Stimulated activated CD4-positive, alpha-beta T cell treated with anti-CD3 and anti-CD28 coated beads, Interleukin-15, amount 100 ng/mL, for 1 hour (primary cell): ENCODE measurements at places on chromosomes 6 and 20.

DNA sequence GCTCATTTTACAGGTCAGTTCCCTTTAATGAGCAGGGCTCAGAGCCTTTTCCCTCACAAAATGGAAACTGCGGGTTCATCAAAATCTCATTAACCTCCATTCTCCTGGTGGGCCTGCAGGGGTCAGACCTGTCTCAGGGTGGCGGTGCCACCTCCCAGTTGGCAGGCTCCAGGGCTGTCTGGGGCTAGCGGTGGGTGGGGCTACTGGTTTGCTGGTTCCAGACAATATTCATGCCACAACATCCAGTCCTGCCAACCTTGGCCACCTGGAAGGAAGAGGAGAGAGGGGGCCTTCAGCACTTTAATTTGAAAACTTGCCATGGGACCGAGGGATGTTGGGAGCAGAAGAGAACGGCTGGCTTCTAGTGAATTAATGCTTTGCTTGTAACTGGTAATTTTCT, 41.9 kb upstream of the CTNNBL1 start:
- DNase-seq: peak; percentile 15

- no peak for DNase-seq
Measured at GRCh38 chr20:1711826-1712601, 54.4 kb upstream of the SIRPG start.

- no peak for DNase-seq
Measured at GRCh38 chr6:121382467-121383121, 48.3 kb upstream of the TBC1D32 start.

DNA sequence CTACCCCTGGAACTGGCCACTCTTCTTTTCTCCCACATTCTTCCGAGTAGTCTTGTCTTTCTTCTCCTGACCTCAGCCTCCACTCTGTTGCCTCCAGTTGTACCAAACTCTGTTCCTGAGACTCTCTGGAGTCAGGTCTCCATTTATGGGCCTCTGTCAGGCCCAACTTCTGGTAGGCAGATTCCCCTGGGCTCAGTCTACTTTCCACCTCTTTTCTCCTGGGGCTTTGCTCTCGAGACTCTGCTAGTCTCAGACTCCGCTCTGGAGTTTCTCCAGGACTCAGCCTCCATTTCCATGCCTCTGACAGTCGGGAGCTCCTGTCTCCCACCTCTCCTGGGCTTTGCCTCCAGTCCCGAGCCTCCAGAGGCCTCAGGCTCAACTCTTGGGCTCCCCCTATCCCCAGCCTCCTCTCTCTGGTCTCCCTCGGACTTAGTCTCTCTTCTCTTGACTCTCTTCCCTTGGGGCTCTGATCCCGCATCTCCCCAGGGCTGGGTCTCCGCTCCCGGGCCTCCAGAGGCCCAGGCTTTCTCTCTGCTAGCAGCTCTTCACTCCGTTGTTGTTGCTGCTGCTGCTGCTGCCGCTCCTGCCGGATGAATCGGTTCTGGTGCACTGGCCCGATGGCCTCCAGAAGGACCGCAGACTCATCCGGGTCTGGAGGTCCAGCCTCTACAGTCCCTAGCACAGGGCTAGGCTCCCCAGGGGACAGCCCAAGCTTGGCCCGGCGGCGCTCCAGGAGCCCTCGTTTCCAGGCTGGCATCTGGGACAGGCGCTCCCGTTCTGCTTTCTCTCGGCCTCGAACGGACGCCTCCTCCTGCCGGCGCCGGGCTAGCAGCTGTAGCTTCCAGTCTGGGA, 1.1 kb downstream of the PPP1R18 start:
- no peak for DNase-seq

DNA sequence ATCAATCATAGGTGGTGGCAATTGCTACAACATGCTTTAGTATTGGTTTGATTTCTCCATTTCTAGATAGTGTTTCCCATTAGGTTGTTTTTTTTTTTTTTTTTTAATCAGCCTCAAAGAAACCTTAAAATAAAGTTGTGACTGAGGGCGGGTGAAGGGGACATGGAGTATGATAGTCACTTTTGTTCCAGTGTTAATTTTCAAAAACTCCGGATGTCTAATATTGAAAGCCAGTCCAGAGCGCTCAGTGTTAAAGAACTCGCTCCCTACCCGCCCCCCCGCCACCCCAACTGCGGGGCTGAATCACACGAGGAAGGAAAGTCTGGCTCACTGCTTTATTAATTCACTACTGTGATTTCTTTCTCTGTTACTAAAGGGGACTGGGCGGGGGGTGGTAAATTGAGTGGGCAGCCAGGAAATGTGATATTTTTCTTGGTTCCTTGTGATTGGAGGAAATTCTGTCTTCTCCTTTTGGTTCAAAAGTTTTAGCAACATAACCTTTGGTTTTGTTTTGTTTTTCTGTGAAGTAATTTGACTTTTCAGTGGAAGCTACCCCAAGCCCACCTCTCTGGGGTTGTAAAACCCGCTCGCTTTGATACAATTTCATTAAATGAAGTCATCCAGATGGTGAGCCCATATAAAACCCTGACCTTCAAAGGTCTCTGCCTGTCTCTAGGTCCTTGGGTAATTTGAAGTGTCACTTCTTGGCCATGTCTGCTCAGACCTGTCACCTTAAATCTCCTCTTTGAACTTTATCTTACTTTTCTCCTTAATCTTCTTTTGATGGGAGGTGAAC, 38.0 kb downstream of the TNFAIP3 start:
- DNase-seq: peak; percentile 73

GRCh38 chr6:17530321-17530835, 69.7 kb upstream of the FAM8A1 start:
- no peak for DNase-seq

- DNase-seq: no peak
Measured at GRCh38 chr20:57469418-57470211, 55.3 kb downstream of the CTCFL start.

- no peak for DNase-seq
Measured at GRCh38 chr6:39808964-39809363, 16.8 kb downstream of the DAAM2 start.

DNA sequence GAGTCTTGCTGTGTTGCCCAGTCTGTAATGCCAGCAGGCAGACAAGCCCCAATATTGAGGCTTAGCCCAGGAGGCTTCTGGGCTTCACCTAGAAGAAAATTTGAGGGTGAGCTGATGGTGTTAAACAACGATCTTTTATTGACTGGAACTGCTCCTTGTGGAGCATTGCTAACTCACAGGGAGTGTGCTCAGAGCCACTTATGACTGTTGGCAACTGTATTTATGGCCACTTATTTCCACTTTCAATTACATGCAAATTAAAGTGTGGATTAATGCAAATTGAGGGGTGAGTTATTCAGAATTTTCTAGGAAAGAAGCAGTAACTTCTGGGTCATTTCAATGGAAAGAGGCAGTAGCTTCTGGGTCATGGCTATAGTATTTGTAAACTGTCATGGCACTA, 317.2 kb upstream of the FKBP1C start:
- no peak for DNase-seq

- no peak for DNase-seq
Measured at GRCh38 chr6:11625302-11625701, 87.8 kb downstream of the TMEM170B start.

GRCh38 chr6:149963212-149963461, 606 bp upstream of the ULBP1 start:
- DNase-seq: no peak

DNA sequence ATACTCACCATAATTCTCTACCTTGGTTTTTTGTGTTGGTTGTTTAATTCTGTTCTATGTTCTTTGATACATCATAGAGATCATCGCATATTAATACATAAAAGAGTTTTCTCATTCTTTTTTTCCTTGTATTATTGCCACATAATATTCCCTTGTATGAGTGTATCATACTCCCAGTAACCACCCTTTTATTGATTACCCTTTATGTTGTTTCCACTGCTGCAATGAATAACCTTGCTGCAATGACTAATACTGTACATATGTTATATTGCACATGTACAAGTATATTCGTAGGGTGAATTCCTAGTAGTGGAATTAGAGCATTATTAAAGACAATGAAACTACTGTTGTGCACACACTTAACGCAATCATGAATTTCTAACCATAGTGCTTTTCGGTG, 9.1 kb upstream of the SF3B5 start:
- DNase-seq: no peak

GRCh38 chr6:1854296-1854695, 244.6 kb downstream of the FOXC1 start:
- no peak for DNase-seq

DNA sequence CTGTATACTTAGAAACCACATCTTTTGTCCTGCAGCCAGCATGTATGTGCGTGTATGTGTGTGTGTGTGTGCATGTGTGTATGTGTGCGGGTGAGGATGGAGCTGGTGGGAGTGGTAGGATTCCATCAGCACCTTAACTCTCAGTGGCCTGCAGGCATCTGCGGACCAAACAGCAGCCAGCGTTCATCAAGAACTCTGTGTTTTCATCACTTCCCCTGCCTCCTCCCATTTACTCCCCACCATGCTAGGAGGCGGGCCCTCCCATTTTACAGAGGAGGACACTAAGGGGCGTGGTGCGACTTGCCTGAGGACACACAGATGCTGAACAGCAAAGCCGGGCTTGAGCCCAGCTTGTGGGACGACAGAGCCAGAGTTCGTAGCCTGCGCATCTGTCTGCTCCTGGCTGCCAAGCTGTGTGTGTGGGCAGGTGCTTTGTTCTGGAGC, 8.9 kb downstream of the VSTM2L start:
- DNase-seq: no peak

DNA sequence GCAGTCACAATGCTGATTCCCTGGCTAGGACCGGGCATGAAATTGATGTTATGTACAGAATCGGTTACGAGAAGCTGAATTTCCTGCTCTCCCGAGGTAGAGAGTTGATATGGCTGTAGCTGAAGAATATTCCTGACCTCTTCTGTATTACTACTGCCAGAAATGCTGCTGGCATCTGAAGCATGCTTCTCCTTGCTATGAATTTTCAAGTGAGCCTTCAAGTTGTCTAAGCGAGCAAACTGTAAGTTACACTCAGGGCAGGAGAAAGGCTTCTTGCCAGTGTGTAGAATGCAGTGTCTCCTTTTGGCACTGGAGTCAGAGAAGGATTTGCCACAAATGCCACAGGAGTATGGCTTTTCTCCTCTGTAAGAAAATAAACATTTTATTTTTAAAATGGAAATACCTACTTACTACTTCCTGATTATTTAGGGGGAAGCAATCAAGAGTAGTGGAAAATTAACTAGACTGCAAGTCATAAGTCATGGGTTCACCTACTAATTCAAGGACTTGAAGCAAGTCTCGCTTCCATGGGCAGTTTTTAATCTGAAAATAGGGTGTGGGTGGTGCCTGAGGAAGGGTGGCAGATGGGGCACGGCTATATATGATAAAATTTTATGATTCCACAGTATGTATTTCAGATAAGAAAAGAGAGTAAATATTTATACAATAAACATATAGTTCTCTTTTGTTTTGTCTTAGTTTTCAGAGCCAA, 10.8 kb upstream of the MICAL1 start:
- no peak for DNase-seq

- no peak for DNase-seq
Measured at GRCh38 chr20:20528861-20529260, 161.0 kb downstream of the INSM1 start.

DNA sequence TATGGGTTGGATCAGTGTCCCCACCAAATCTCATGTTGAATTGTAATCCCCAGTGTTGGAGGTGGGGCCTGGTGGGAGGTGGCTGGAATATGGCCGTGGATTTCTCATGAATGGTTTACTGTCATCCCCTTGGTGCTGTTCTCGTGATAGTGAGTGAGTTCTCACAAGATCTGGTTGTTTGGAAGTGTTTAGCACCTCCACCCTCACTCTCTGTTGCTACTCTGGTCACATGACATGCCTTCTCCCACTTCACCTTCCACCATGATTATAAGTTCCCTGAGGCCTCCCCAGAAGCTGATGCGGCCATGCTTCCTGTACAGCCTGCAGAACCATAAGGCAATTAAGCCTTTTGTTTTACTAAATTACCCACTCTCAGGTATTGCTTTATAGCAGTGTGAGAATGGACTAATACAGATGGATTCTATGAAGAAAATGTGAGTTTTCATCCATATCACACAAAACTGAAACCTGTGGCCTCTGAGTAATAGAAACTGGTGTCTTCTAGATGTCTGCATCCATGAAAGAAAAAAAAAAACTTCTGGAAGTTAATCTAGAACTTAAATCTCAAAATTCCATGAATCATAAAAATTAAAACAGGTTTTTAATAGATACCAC, 39.3 kb downstream of the MBOAT1 start:
- DNase-seq: no peak

DNA sequence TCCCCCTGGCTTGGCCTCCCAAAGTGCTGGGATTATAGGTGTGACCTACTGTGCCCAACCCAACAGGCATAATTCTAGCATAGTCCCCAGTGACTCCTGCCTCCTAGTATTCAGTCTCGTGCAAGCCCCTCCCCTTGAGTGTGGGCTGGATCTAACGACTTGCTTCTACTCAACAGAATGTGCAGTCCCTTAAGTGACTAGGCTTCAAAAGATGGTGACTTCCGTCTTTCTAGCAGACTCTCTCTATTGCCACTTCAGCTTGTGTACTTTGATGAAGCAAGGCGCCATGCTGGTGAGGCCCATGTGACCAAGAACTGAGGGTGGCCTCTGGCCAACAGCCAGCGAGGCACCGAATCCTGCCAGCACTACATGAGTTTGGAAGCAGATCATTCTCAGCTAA, 109.6 kb upstream of the TRAF3IP2 start:
- DNase-seq: no peak

DNA sequence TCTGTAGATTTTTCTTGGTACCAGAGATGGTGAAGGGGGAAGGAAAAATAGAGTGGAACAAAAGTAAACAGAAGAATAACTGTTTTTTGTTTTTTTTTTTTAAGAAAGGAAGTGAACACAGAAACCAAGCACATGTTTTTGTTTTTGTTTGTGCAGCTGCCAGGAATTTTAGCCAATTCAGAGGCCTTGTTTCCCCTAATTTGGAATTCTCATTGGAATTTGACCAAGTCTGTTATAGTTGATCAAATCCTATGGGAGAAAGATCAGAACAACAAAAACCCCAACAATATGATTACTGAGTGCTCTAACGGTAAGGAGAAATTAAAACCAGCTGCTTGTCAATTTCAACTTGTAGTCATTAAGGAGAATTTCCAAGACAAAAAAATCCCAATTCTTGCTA, 18.2 kb upstream of the IL22RA2 start:
- no peak for DNase-seq

- DNase-seq: no peak
Measured at GRCh38 chr6:40535110-40535818, 51.9 kb downstream of the LRFN2 start.

DNA sequence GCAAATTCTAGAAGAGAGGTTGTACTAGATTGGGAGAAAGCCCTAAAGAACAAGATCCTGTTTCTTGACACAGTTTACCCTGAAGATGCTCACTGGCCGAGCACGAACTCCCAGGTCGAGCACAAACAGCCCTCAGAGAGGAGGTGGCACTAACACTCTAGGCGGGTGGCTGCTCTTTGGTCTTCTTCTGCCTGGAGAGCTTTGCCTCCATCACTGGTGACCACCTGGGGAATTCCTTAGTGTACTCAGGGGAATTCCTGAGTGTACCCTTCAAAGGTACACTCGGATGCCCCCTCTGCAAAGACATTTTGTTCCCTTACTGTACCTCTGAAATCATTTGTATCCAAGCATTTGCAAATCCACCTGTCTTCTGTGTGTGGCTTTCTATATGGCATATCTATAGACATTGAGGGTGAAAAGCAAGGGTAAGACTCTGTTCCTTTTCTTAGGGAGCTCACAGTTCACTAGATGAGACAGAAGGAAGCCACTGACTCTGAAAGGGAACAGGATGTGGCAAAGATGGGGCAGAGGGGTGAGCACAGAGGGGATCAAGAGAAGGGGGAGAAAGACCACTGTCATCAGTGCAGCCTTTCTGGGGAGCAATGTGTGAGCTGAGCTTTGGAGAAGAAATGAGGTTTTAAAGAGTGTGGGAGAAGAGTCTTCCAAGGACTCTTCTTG, 169.8 kb upstream of the PROKR2 start:
- no peak for DNase-seq
